ENCODE measurements at places on chromosomes 2 and 18.

DNA sequence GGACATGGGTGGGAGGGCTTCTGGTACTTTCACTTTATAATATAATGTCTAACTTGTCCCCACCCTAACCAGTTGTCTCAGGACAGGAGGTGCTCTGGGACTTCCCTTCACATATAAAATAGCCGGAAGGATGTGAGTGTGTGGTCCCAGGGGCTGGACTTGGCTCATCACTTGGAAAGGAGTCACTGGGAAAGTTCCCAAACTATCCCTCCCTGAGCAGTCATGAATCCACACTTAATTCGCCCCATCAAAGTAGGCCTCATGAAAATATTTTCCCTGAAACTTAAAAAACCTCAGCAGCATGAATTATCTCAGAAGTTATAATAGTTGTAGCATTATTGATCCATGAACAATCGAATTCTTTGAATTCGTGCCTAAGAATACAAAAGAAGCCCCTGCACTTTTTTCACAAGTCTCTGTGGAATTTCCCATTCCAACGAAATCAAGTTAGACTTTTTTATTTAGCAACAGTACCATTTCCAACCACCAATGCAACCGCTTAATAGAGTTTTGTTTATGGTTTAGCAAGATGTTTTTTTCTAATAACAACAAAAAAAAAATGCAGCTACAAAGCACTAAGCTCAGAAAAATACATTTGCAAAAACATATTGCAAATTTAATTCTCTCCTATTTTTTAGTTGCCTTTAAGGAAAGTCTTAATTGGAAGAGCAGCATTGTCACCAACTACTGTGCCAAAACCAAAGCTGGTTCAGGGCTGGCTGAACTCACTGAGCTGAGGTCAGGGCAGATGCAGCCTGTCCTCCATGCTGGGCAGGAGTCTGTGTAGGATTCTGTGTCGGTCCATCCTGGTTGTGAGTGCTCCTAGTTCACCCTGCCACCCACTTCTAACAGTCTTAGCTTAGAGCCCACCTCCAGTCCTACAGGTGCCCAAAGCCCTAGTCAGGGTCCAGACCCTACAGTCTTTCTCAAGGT, 68.8 kb upstream of the SPTBN1 start:
- DNase-seq = no peak

GRCh38 chr18:8611916-8612576, 2.8 kb downstream of the RAB12 start:
- no peak for DNase-seq

DNA sequence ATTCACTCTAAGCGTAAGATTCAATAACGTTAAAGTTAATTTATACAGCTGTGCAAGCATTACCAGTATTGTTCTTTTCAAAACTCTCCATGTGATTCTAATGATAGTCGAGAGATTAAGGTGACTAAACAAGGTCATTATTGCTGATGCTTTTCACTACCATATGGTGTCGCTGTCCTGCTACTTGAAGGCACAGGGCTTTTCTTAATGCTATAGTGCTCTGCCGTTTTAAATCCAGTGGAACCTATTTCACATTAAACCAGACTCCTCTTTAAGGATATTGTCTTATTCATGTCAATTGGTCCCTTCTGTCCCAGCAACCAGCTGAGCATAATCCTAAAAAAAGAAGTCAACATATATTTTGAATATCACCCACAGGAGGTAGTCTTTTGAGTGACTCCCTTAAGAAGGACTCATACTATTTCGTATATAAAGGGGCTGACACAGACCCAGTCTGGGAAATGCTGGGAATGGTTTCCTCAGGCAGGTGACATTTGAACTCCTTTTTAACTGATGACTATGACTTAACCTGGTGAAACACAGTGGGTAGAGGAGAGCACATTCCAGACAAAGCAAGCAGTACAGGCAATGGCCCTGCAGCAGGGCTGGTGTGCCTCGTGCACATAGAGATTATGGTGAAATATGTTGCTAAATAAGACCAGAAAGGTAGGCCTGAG, 53.9 kb upstream of the CYTIP start:
- no peak for DNase-seq

DNA sequence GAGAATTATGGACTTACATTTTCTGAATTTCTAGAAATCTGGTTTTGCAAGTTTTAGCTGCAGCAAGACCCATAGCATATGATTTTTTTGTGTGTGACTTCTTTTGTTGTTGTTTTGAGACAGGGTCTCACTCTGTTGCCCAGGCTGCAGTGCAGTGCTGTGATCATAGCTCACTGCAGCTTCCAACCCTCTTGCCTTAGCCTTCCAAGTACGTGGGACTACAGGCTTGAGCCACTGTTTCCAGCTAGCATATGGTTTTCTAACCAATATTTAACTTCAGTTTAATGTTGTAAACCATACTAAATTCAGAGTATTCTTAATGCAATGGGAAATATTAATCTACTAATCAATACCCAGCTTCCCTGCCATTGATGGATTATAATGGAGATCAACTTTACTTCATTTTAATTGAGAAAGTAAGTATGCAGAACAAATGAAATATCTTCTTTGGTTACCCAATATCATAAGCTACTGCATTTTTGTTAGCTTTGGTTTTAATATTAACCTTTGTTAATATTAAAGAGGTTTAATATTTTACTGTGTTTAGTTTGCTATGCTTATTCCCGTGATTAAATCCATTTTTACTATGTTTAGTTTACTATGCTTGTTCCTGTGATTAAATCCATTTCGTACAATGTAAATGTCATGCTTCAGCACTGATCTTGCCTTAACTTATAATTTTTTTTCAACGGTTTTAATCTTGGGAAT, 273.4 kb upstream of the TMEFF2 start:
- DNase-seq = no peak

GRCh38 chr2:231557571-231558217, 27.4 kb upstream of the NMUR1 start:
- peak; percentile 8 for DNase-seq

GRCh38 chr2:8682719-8683667, 1.1 kb downstream of the ID2 start:
- no peak for DNase-seq

- no peak for DNase-seq
These were observed 68.2 kb downstream of the DCDC2C start for GRCh38 chr2:3771576-3771975.

GRCh38 chr2:166094325-166094724, 33.5 kb downstream of the SCN1A start:
- no peak for DNase-seq

- no peak for DNase-seq
These were observed 12.4 kb downstream of the PFN4 start for GRCh38 chr2:24110660-24111303.

DNA sequence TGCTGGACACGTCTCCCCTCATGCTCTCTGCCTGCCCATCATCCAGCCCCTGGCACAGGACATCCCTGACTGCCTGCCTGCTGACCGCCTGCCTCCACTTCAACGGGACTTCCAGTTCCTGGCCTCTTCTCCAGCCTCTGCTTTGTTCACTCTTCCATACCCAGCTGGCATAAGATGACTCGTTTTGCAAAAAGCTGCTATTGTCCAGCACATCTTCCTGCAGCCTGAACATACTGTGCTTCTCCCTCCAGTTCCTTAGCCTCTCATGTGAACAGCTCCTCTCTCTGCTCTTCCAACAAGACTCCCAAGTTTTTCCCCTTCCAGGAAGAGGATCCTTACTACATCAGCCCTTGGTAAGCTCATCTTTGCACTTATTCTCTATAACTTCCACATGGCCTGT, 62.4 kb upstream of the SKOR2 start:
- no peak for DNase-seq

GRCh38 chr2:182191061-182191460, 205.4 kb downstream of the PPP1R1C start:
- DNase-seq = no peak

DNA sequence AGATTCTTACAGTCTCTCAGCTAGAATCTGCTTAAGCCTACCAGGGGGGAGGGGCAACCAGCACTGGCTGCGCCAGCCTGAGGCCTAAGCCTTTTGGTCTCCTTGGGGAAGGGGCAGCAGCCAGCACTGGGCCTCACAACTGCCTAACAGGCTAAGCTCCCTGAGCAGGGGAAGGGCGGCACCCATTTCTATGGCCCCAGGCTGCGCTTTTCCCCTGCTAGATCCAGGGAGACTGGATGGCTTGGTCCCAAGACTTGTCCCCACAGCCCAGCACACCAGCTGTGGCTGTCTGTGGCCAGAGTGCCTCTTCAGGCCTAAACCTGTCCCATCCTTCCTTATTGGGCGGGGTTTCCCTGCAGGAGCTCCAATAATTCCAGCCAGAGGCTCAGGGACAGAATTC, 1230.3 kb upstream of the CRIM1 start:
- DNase-seq = no peak

DNA sequence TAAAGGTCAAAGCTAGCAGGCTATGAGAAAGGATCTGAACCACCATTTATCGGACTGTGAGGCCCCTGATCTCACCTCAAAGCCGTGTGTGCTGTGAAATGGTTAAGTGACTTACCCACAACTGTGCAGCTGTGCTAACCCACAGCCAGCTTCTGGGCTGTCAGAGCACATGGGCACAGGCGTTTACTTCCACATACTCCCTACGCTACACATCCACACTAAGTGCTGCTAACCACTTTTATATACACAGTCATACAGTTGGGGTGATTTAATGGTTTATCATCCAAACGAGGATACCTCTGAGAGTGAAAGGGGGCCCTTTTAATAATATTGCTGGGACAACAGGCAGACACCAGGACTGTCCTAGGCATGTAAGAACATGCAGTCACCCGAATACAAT, 37.3 kb downstream of the CYRIA start:
- no peak for DNase-seq

GRCh38 chr18:13539050-13539449, 187.3 kb downstream of the FAM210A start:
- DNase-seq = no peak

GRCh38 chr2:131835621-131836091, 308.0 kb downstream of the CCDC74A start:
- DNase-seq = no peak

DNA sequence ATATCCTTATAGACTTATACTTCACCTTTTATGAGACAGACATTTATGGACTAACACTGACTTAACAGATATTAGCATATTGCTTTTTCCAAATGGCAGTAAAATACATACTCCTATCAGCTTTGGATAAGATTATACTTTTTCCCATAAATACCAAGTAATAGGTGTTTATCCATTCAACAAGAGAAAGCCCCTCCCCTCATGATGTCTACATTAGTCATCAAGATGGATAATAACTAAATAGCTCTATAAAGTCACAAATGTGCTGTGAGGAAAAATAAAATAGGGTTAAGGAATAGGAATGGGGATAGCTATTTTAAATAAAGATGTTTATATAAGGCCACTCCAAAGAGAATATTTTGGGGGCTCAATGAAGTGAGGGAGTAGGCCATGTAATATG, 39.4 kb downstream of the CSRNP3 start:
- no peak for DNase-seq

DNA sequence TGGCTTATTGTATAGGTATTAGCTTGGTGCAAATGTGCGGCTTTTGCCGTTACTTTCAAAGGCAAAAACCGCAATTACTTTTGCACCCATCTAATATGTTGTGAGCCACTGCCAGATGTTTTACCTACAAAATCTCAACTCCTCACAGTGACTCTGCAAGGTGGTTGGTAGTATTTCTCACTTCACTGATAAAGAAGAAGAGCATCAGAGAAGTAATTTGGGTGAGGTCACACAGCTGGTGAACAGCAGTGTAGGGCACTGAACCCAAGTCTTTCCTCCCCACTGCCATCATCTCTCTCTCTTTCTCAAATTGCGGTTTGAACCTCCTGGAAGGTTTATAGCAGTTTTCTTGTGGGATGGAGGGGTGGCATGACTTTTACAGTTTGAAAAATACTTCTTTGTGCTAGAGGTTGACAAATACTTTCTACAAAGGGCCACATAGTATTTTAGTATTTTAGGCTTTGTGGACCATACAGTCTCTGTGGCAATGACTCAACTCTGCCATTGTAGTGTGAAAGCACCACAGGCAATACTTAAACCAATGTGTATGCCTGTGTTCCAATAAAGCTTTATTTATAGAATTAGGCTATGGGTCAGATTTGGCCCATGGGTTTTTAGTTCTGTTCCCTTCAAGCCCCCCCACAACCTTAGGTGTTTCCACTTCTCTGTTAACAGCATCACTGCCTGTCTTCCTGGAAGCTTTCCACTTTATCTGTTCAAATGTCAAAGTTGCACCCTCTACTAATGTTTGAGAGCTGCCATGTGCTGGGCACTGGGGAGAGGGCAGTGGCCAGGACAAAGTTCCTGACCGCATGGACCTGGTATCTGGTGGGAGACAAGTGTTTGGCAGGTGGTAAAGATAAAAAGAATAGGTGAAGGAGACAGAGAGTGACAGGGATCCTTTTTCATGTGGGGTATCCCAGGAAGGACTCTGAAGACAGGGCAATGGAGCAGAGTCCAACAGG, 30.1 kb downstream of the FHOD3 start:
- no peak for DNase-seq

DNA sequence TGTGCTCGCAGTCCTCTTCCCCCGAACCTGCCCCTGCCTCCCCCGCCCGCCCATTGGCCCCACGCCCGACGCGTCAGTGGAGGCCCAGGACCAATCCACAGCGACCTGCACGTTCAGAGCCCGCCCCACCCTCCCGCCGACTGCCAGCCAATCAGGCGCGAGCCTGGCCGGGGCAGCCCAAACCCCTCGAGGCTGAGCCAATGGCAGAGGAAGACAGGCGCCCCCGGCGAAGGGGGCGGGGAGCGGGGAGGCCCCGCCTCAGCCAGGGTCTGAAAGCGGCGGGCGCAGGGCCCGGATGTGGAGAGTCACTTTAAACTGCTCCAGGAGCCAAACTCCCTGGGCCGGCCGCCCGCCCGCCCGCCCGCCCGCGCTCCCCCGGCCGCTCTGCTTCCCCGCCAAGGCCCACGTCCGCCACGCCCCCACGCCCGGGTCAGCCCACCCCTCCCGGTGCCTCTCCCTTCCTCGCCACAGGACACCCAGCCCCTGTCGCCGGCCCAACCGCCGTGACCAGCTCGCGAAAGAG, 520 bp downstream of the SAP130 start:
- peak; percentile 98 for DNase-seq

- no peak for DNase-seq
These were observed 24.3 kb upstream of the STAT1 start for GRCh38 chr2:191038241-191038725.

DNA sequence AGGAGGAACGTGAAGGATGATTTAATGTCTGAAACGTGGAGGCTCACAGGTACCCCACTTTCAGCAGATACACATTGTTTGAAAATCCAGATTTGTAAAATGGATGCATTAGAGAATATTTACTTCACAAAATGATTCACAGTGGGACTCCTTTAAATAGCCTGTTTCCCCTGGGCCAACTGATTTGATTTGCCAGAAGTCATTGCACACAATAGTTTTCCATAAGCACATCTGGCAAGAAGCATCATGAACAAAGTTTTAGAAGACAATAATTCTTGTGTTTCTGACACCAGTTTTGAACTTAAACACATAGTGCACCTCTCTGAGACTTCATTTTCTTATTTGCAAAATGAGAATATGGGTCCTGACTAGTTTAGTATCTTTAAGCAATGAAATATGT, 451.4 kb upstream of the SLC14A2 start:
- DNase-seq = no peak

GRCh38 chr2:215434447-215435279, 1.2 kb downstream of the FN1 start:
- DNase-seq = no peak
